ENCODE measurements at places on chromosomes 7 and 10. TPM values are rescaled to one million over a fixed set of nuclear protein-coding genes. Genes with fewer than 3 reads are reported as not detected.

Gene TMEM176B
- 16.7 TPM for polyA plus RNA-seq

Gene CRPPA
- 4.4 TPM for polyA plus RNA-seq

Gene FHIP2A
- 19.7 TPM for polyA plus RNA-seq

Gene EBLN1
- polyA plus RNA-seq = not detected

Gene ANLN
- polyA plus RNA-seq = 19.4 TPM

Measured in hindlimb muscle (tissue), 1 donor.